CD4-positive, alpha-beta T cell treated with Interleukin-2 at 100 ng/mL for 4 hours (primary cell): ENCODE measurements at places on chromosomes 4 and X.

DNA sequence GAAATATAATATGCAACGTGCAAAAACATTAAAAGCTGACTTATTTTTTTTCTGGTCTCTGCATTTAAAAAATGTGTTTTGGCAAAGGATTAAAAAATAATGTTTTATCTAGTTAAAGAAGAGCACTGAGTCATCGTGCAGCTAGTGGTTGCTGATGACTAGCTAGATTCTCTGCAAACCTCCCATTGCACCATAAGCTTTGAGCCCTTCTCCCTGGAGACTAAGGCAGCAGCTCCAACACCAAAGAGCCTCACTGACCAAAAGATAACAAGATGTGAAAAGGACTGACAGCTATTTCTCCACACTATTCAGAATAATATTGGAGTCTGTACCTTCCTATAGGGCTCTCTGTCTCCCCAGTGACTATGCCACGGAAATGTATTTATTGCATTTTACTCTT lies 424.3 kb downstream of the SLITRK2 start:
- no peak for DNase-seq

DNA sequence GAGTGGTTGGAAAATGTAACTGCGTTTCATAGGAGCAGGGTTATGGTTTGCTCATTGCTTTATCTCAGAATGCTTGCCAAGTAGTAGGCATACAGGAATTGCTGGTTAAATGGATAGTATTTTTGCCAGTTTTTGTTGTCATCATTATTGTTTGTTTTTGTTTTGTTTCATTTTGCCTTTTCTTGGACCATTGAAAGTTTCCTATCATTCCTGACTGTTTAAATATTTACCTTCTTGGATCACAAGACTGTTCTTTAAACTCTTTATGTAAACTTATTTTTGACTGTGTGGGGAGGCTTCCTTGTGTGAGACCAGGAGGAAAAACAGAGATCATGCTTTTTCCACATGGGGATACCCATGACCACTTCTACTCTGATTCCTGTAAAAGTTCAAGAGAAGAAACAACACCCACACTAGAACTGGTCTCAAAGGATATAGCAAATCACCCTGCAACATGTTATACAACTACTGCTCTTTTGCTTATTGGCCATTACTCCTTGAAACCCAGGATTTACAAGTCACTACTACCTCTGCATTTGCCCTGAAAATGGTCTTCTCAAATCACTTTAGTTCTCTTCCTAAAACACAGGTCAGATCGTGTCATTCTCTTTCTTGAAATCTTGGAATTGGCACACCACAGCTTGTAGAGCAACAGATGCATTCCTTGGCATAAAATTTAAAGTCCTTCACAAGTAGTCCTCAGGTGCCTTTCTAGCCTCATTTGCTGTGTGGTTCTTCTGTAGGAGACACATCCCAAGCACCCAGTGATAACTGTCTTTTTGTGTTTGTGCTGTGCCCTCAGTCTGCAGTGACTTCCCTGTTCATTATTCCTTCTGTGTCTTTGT lies 51.3 kb downstream of the FNIP2 start:
- no peak for DNase-seq

DNA sequence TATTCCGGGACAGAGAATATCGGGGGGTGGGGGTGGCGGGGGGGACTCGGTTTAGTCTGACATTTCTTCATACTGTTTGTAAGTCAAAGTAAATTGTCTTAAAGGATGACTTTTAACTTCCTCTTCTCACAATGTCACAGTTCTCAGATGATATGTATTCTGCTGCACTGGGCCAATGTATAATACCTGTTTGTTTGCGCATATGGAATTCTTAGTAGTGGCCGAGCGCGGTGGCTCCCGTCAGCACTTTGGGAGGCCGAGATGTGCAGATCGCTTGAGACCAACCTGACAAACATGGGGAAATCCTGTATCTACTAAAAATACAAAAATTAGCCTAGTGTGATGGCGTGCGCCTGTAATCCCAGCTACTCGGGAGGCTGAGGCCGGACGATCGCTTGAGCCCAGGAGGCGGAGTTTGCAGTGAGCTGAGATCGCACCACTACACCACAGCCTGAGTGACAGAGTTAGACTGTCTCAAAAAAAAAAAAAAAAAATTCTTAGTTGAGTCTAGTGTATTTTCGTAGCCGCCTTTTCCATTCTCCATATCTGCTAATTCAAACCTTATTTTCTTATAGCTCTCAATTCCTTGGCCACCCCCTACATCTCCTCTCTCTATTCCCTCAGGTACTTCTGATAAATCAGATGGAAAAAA lies 851 bp downstream of the POLR2B start:
- peak; percentile 37 for DNase-seq

GRCh38 chr4:126242679-126243390 lies 928.1 kb downstream of the FAT4 start:
- DNase-seq = no peak

- DNase-seq = no peak
Measured at GRCh38 chrX:335758-336155, 17.2 kb upstream of the GTPBP6 start.

DNA sequence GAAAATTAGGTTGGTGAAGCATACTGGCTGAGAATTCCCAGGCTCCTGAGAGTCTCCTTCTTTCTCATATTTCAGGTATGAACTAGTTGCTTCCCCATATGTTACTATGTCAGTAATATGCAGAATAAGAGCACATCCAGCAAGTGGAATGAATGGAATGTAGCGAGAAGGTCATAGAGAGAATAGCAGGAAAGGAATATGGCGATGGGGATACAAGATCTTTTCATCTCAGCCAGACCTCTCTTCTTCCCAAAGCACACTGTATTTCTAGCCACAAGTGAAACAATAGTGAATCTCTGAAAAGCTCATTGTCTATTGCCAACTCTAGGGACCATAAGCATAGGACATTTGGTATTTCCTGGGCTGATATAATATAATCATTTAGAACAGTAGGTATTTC lies 54.6 kb upstream of the MMAA start:
- no peak for DNase-seq

- no peak for DNase-seq
Measured at GRCh38 chr4:1448589-1449420, 42.6 kb upstream of the NKX1-1 start.

DNA sequence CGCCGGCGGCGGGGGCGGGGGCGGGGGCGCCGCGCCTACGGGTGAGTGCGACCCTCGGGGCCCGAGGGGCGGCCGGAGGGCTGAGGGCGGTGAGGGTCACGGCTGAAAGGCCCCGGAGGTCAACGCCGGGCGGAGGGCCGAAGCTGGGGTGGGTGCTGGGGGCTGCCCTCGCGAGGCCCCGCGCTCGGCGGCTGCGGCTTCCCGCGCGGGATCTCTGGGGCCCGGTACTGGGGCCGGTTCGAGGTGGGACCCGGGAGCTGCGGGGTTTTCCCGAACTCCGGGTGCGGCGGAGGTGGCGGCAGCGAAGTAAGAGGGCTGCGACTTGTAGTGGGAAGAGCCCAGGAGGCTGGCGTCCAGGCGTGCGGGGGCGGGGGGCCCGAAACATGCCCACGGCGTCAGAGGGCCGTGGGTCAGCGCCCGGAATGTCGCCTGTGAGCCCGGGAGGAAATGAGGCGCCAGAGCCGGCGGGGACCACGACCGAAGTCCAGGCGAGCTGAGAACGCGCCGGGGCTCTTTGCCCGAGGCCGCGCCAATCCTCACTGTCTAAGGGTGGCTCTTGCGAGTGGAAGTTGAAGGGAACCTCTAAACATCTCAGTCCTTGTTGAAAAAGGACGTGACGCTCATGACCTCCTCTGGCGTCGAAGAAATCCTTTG lies 407 bp downstream of the IL13RA1 start:
- DNase-seq = no peak

DNA sequence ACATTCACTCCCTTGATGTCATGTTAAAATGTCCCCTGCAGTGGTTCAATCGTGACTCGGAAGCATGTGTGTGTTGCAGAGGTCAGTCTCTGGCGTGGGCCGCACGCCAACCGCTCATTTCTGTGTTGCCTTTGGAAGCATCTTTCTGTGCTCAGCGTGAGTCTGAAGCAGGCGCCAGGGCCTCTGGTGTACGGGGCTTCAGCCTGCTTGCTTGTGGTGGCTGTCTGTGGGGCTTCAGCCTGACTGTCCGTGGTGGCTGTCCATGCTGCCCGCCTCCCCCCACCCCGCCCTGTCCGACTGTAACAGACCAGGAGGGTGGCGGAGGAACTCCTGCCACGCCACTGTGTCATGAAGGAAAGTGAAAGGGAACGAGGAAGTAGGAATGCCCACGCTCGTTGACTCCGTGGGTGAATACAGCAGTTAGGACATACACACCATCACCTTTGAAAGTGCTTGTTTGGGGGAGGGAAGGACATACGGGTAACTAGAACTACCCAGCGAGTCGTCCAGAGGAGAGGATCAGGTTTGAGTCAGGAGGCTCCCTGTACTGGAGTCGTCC lies 14.7 kb upstream of the CLCN4 start:
- DNase-seq = no peak

GRCh38 chr4:77451530-77451929 lies 154.1 kb upstream of the CXCL13 start:
- no peak for DNase-seq

DNA sequence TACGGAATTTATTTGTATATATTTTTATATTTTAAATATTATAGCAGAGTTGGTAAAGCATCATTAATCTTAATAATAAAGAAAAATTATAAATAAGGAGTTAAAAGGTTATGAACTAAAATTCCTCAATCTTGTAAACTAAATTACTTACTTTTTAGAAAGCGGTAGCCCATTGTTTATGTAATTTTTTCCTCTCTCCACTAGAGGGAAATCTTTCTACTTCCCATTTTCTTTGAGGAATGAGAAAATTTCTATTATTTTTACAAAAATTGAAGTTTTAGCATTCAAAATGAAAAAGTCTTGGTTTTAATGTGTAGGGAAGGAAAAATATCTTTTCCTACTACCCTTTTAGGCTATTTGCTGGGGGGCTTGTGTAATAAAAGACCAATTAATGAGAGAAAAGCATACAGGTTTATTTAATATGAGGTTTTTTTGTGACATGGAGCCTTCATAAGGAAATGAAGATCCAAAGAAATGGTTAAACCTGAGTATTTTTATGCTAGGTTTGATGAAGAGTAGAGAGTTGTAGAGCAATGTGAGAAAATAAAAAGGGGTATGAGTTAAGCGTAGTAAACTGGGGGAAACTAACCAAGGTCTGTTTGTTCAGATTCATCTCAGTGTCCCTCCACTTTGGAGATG lies 68.7 kb upstream of the ADAD1 start:
- DNase-seq = no peak

- DNase-seq = no peak
Measured at GRCh38 chrX:135307171-135307570, 2.1 kb upstream of the ETDC start.

- DNase-seq = no peak
Measured at GRCh38 chr4:76439491-76439890, 4.5 kb downstream of the SHROOM3 start.

- no peak for DNase-seq
Measured at GRCh38 chr4:147899512-147899911, 167.6 kb downstream of the ARHGAP10 start.

- no peak for DNase-seq
Measured at GRCh38 chrX:112681976-112682375, 2.2 kb upstream of the LHFPL1 start.

- no peak for DNase-seq
Measured at GRCh38 chr4:171636606-171637005, 176.6 kb upstream of the GALNTL6 start.

DNA sequence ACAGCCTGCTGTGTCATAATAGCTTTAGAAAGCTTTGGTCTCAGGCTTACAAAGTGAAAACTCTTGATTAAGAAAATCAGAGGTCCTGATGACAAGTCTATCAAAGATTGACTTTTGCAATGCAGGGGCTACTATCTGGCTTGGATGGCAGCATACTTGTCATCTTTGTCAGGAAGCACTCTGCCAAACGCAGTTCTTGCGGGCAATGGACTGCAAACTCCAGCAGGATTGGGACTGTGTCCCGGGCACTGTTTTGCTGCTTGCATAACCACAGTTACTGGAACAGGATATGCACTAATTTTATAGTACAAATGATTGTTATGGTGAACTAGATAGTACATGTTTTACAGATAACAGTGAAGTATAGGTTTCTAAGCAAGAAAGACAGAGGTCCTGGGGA lies 185.6 kb downstream of the IQCM start:
- no peak for DNase-seq

- no peak for DNase-seq
Measured at GRCh38 chr4:151573945-151574344, 165.0 kb downstream of the FHIP1A start.

GRCh38 chr4:185936650-185937376 lies 124.8 kb upstream of the SORBS2 start:
- DNase-seq = no peak

DNA sequence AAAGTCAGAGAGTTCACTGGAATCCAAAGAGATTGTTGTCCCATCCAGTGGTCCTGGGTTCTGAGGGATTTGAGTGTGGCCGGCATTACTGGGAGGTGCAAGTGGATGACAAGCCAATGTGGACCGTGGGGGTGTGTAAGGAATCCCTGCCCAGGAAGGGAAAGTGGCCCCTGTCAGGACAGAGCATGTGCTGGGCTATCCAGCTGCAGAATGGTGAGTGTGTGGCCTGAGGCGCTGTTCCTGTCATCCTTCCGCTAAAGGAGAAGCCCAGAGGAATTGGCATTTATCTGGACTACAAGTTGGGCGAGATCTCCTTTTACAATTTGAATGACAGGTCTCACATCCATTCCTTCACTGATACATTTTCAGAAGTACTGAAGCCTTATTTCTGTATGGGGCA lies 20.4 kb upstream of the TRIM60 start:
- DNase-seq = no peak

DNA sequence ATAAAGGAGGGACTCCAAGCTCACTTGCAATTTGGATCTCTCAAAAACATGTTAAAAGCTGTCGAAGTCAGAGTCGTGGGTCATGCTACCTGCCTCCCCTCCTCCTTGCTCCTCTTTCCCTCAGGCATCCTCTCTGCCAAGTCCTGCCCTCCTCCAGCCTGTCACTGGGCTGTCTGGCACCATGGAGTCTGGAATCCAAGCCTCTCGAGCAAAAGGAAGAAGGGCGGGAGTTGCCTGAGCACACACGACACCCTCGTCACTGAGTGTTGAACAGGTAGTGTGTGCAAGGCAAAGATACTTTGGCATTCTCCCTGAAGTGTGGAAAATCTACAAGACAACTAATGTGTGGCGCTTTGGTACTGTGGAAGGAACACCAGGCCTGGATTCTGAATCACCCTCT lies 62.2 kb downstream of the HAUS3 start:
- DNase-seq = no peak

- no peak for DNase-seq
Measured at GRCh38 chr4:99161373-99162099, 17.4 kb upstream of the ADH4 start.

GRCh38 chr4:184472614-184473498 lies 1.5 kb downstream of the IRF2 start:
- peak; percentile 42 for DNase-seq

DNA sequence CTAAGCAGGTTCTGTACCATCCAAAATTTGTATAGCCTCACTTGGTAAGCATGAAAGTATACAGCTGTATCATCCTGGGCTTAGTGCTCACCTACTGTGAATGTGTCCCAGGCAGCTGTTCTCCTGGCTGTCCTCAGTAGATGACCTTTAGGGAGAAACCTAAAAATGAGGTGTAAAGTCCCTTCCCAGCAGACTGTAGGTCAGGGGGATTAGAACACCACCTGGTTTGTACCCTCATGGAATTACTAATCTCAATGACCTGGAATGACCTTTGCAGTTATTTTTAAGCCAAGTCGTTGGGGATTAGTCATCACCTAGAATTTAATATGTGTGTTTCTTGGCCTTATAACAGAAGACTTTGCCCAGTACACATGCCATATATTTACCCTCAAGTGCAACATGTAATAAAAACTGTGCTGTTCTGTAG lies 39.1 kb upstream of the MBTPS2 start:
- no peak for DNase-seq

- no peak for DNase-seq
Measured at GRCh38 chr4:187193141-187193540, 469.5 kb upstream of the FAT1 start.

GRCh38 chr4:1622238-1622637 lies 61.9 kb downstream of the FAM53A start:
- no peak for DNase-seq
